ENCODE measurements at places on chromosomes 7 and 10.

DNA sequence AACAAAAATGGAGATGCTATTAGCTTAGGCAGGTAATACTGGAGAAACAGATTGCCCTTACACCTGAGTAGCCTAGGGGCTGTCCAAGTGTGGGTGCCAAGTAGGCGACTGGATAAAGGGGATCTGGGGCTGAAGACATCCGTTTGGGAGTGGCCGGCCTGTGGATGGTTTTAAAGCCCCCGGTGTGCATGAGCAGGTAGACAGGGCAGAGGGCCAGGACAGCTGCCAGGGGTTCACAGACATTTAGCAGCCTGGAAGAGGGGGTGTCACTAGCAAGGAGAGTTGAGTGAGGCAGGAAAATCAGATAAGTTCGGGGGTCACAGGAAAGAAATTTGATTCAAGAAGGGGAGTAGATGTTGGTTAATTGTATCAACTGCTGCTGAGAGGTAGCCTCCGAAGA is 1.5 kb upstream of the OPALIN start:
- DNase-seq: no peak

GRCh38 chr7:97130417-97131139 is 13.1 kb downstream of the SDHAF3 start:
- DNase-seq: no peak

- no peak for DNase-seq
These were observed 18.2 kb downstream of the CALML5 start for GRCh38 chr10:5481121-5481520.

- DNase-seq: peak; percentile 61
These were observed 899 bp downstream of the PUS7 start for GRCh38 chr7:105521027-105521716.

- peak; percentile 12 for DNase-seq
These were observed 162.9 kb upstream of the PRSS58 start for GRCh38 chr7:142420554-142421362.

GRCh38 chr7:45982907-45983719 is 62.0 kb upstream of the IGFBP3 start:
- DNase-seq: no peak

GRCh38 chr7:79452495-79453265 is 787 bp downstream of the MAGI2 start:
- peak; percentile 5 for DNase-seq

- no peak for DNase-seq
These were observed 306.9 kb downstream of the ELMO1 start for GRCh38 chr7:37141742-37142141.

GRCh38 chr7:117582219-117582704 is 102.4 kb downstream of the CFTR start:
- no peak for DNase-seq

GRCh38 chr7:140653319-140654108 is 12.9 kb upstream of the DENND2A start:
- DNase-seq: peak; percentile 85

DNA sequence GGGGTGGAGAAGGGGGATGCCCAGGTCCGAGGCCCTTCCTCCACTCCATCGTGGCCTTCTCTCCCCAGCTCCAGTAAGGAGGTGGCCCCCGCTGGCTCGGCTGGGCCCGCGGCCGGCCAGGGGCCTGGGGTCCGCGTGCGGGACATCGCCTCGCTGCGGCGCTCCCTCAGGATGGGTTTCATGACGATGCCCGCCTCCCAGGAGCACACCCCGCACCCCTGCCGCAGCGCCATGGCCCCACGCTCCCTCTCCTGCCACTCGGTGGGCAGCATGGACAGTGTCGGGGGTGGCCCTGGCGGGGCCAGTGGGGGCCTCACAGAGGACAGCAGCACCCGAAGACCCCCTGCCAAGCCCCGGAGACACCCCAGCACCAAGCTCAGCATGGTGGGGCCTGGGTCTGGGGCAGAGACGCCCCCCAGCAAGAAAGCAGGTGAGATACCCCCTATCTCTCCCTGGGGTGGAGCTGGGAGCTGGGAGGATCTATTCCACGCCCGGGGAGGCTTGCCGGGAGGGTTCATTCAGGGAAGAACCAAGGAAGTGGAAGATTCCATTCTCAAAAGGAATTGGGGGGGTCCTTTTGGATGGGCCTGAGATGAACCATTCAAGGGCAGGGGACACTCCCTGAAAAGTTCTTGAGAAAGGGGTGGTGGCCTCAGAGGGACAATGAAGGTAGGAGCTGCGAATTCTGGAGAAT is 3.2 kb downstream of the NYAP1 start:
- DNase-seq: no peak

DNA sequence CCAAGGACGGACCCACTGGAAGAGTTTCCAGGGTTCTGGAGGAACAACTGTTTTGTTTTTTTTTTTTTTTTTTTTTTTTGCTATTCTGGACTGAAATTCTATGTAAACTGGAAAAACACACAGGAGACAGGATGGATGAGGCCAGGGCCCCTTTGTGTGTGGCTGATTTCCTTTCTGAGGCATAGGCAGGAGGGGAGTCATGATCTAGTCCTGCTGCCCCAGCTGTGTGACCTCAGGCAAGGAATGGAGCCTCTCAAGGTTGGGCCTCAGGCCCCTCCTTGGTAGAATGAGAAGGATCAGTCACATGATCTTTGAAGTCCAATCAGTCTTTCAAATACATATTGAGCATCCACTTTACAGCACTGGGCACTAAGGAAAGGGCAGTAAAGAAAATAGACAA is 87.6 kb downstream of the SH3PXD2A start:
- DNase-seq: no peak

DNA sequence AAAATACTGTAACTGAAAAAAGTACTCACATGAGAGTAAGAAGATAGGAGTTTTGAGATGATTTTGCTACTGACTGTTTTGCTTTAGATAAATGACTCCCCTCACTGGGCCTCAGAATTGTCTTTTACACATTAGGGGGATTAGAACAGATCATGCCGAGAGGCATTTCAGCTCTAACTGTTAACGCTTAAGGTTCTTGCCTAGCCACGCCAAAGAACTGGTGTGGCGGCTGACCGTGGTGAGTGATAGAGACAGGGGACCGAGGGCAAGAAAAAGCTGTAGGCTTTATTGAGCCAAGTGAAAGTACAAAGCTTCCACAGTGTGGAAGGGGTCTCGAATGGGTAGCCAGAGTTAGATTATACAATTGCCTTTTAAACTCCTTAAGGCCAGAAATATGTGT is 368.5 kb upstream of the MYO3A start:
- no peak for DNase-seq

DNA sequence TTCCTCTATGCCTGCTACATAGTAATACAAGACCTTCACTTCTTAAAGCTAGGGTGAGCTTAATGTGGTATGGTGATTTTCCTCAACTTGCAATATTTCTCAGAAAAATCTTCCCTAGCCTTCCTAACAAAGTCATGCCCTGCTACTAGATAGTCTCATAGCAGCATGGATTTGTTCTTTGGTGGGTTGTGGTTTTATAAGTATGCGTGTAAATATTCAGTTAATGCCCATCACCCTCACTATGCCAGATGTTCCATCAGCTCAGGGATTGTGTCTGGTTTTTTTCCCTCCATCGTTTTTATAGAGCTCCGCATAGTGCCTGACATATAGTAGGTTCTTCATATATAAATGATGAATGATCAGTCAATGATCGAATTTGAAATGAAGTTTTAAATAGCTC is 182.8 kb downstream of the CREB5 start:
- DNase-seq: no peak

DNA sequence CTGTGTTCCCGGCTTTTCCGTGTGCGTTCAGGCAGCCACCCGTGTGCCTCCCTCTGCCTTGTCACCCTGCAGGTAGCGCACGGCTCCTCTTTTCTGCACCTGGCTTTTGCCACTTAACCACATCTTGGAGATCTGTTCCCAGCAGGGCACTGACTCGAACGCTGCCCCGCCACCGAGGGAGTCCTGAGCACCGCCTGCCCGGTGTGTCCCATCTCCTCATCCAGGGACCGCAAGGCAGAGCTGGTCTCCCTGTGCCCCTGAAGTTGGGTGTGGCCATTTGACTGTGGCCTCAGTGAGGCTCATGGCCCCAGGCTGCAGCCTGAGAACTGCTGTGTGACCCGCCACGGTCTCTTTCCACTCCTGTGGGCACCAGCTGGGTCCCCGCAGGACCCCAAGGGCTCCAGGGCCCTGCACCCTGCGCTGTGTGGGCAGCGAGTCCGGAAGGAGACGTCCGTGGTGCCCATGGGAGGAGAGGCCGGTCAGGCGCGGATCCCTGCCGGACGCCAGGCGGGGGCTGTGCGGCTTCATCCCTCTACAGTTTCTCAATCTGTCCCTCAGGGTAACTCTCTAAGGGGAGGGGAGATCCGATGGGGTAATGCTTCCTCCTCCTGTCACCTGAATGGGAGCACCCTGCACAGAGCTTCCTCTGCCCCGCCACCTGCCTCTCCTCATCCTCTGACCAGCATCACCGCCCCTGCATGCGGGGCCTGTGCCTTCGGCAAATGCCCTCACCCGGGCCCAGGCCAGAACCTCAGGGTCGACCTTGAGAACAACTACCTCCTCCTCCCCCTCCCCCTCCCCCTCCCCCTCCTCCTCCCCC is 1.8 kb upstream of the INTS1 start:
- no peak for DNase-seq

DNA sequence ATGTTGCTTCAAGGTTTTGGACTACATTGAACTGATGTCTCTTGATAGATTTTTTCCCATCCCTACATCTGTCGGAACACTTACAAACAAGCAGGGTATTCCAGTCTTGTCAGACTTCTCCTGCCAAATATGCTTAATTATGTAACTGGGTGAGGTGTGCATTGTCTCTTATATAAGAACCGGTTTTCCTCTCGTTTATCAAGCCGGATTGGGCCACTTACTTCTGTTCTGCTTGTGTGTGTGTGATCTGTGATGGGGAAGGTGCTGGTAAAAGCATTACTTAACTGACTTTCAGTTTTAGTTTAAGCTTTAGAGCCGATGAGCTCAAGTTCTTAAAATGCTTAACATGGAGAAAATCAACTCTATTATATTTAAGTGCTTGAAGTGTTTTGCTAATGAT is 57.9 kb downstream of the OTUD1 start:
- DNase-seq: no peak

DNA sequence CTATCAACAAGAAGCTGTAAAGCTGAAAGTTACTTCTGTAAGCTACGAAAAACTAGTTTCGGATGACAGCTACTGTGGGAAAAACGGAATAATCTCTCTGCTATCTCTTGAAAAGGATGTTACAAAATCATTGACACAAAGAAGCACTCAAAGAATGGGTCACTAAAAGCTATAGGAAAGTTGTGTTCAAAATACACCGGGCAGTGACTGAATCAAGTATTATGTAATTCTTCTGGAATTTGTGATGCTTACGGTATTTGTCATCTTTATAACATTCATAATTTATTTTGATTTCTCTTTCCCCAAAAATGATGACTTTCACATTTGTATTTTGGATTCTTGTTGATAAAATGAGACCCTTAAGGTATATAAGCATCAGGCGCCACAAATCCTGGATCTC is 112.1 kb upstream of the KLF6 start:
- no peak for DNase-seq

- DNase-seq: no peak
These were observed 14.6 kb upstream of the ZSCAN21 start for GRCh38 chr7:100034871-100035510.

DNA sequence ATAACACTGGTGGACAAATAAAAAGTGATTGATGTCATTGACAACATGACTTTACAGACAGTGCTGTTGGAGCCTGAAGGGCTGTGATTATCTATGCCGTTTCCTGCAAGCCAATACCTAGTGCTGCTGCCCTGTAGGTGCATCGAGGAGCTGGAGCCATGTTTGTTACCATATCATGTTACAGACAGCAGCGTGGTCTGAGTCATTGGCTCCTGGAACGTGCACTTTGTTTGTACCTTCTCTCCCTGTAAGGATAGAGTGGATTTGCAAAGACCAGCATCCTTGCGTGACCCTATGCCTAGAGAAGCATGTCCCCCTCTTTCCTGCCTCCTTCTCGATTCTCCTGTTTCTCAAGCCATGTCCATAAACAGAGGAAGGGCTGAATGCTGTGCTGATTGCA is 597.2 kb downstream of the TYW1 start:
- no peak for DNase-seq

GRCh38 chr7:152366662-152367061 is 69.1 kb downstream of the KMT2C start:
- no peak for DNase-seq

GRCh38 chr10:82924711-82925110 is 1049.7 kb downstream of the NRG3 start:
- DNase-seq: no peak

GRCh38 chr7:140403878-140404564 is at the start of gene RAB19:
RAB19 (plus strand) TSS chr7:140404058; CDS start chr7:140407647, 3,589 bp downstream.
- no peak for DNase-seq

DNA sequence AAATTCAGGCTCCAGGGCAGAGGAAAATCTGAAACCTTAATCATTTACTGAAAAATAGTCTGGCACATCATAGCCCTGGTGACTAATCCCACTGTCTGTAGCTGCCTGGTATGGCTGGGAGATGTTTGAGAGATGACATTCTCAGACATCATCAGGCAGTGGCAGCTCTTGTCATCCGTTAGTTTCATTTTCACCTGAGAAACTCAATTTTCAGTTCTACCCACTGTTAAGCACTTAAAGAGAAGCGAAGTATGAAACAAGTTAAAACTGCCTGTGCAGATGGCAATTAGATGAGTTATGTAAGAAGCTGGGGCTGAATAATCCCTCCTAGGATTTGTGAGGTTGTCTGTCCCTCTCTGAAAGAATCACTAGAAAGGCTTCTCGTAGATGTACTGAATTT is 150.2 kb downstream of the NSUN6 start:
- DNase-seq: no peak

DNA sequence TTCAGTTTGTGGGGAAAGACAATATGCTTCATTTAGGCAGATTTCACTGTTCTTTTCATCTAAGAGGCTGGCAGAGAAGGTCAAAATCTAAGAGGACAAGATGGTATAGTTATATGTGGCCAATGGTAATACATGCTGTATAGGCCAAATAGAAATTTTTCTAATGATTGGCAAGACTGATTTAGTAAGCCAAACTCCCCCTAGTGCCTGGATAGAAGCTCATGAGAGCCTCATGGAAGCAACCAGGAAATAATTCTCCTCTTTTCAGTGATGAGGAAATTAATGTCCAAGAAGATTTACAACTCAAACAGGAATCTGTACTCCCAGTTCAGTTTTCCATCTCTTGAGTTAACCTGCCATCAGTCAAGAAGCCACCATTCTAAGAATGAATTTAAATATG is 253.6 kb upstream of the PHF14 start:
- DNase-seq: no peak

- no peak for DNase-seq
These were observed 28.1 kb downstream of the WDR37 start for GRCh38 chr10:1084011-1084950.

DNA sequence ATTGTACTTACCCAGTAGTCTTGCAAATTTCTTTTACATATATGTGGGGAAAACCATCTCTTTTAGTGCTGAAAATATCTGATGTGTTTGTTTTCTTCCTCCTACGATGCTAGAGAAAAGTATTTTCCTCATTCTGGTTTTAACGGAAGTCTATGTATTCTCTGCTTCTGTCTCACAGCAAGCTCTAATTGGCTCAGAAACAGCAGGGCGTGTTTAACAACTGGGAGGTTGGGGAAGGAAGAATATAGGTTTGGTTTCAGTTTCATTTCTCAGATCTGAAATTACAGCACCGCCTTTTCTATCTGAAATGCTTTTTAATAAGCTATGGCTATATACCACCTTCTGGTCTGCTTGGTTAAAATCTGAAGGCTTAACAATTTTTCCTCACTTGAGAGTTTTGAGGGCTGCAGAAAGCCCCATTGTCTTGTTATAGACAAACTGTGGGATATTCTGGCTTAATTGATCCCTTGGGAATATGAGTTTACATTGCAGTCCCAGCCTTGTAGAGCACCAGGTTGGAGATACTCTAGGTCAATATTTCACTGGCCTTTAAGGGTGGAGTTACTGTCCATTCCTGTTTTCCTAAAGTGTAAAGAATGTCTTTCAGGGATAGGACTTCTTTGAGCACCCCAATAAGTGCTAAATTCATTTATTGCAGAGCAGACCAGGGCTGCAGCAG is at the start of gene SAMD9:
TSS of gene SAMD9 (minus strand) at position 128 of the 679 bp plus-strand sequence. CDS start 11,882 bp downstream, outside the sequence.
- peak; percentile 45 for DNase-seq
